ENCODE measurements at places on chromosomes 7 and 10. TPM values are rescaled to one million over a fixed set of nuclear protein-coding genes. Genes with fewer than 3 reads are reported as not detected.

Gene NOBOX
- total RNA-seq = not detected

Gene MRC1
- total RNA-seq = 30.9 TPM

Gene MBLAC1
- 0.78 TPM for total RNA-seq

Gene CYP3A7
- 17.5 TPM for total RNA-seq

Gene FAM241B
- total RNA-seq = 1.2 TPM

Gene FKBP9
- 32.8 TPM for total RNA-seq

Gene OR2A7
- total RNA-seq = 1.9 TPM

Gene DLX6
- total RNA-seq = not detected

Gene OIT3
- 25.2 TPM for total RNA-seq

Gene SGMS1
- 17.4 TPM for total RNA-seq

Gene TFPI2
- 0.96 TPM for total RNA-seq

Gene NPFFR1
- total RNA-seq = not detected

Gene EVX1
- not detected for total RNA-seq

Measured in left lobe of liver (tissue), 2 donors.